Ascending aorta (tissue), 2 donors: ENCODE measurements at places on chromosomes 4 and X. TPM values are rescaled to one million over a fixed set of nuclear protein-coding genes. Genes with fewer than 3 reads are reported as not detected.

Gene ASB9
- total RNA-seq, result 3.6 TPM

Gene PAGE2
- total RNA-seq, result not detected

GRCh38 chr4:77959566-77960338, 97.1 kb downstream of the MRPL1 start:
- no peak for DNase-seq

Gene GPR143
- total RNA-seq, result not detected

DNA sequence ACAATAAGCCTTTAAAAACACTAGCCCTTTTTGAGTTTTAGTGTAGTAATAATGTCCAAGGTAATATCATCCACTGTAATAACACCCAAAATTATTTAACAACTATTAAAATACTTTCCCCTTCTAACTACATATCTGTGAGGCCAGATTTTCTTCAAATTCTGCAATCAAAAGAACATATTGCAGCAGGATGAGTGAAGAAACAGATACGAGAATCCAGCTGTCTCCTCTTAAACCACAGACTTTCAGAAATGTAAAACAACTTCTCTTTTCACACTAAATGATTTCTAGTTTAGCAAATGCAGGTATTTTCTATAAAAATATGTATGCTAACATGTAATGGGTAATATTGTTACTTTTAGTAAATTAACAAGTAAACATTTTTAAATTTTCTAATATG, 148.9 kb downstream of the PRDM5 start:
- DNase-seq, result no peak

Gene SHOX
- total RNA-seq, result not detected

DNA sequence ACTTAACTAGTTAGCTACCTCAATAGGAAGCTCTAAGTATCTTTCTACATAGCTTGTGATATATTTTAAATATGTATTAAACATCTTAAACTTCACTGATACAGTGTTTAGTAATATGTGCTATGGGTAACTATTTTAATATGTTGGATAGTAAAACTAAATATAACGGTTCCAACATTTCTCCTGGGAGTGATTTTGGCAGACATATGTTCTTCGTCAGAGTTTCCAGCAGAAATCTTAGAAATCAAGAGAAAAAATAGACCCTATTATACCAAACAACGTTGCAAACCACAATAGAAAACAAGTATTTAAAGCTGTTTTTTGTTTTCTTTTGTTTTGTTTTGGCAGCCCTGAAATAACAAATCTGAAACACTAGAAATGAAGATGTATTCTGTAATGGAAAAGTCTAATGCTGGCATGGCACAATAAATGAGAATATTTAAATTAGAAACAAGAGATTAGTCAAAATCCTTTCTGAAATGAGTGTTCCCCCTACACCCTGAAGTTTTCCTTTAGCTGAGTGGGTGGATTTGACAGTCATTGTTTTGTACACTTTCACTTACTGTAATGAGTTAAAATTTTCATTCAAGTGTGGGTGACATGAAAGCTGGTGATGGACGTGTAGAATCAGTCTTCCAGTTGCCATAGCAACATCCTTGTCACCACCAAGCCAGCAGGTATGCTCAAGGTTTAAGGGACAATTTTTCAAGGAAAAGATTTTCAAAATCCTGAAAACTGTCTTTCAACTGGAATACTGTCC, 233.5 kb downstream of the SCFD2 start:
- DNase-seq, result no peak

Gene ASB12
- total RNA-seq, result not detected

Gene CLCN4
- 4.4 TPM for total RNA-seq

Gene CT45A2
- total RNA-seq, result not detected

DNA sequence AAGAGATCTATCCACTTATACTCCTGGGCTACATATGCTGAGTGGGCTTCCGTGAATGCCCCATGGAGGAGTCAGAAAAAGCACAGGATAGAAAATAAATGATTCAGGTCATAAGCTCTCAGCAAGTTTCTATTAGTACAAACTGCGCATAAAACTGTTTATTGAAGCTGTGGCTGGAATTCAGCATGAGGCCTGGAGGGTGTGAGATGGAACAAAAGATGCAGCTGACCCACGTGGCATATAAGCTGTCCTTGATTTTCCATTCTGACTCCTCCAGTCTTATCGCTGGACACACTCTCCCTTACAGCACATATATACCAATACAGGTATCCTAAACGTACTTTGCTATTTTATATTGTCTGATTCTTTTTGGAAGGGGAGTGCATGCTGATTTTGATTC, 17.9 kb downstream of the GRXCR1 start:
- no peak for DNase-seq

Gene ADGRG2
- 4.3 TPM for total RNA-seq

DNA sequence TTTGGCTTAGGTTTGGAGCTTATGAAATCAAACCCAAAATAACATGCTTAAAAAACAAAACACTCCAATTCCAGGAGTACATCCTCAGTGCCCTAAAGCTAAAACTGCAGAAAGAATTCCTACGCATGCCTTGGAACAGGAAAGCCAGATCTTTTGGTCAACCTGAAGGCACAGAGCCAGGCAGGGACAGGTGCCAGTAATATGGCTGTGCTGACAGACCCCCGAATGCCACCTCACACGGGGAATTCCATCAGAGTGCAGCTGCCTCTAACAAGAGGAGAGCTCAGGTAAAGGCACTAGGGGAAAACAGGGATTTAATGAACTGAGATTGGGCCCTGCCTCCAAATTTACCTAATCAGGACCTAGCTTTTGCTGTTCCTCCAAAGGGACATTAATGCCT, 77.1 kb downstream of the SHISA3 start:
- no peak for DNase-seq

Gene SLC10A7
- 11.4 TPM for total RNA-seq

DNA sequence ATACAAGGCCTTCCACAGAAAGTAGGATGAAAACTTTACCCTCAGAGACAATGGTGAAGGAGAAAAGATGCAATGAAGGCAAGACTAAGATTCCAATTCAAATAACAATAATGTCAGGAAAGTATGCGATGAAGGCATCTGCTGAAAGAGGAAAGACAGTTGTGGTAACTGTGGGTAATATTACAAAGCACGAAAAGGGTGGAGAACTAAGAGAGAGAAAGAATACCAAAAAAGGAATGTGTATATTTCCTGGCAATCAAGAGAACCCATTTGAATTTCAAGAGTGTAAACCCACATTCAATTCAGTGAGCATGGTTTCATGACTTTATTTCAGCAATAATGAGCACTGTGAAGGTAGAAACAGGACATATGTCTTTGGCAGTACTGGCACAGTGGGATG, 225.5 kb downstream of the PALLD start:
- no peak for DNase-seq

- no peak for DNase-seq
Observed at GRCh38 chr4:185190306-185190856, 13.4 kb downstream of the CFAP97 start.

- DNase-seq, result no peak
Observed at GRCh38 chrX:39164212-39164611, 363.0 kb downstream of the MID1IP1 start.

GRCh38 chr4:92733231-92733630, 429.5 kb downstream of the GRID2 start:
- no peak for DNase-seq

- DNase-seq, result no peak
Observed at GRCh38 chr4:128663325-128663724, 146.2 kb upstream of the JADE1 start.

Gene ITIH6
- total RNA-seq, result not detected

- no peak for DNase-seq
Observed at GRCh38 chr4:38591617-38592337, 72.2 kb upstream of the KLF3 start.

Gene PNMA5
- total RNA-seq, result not detected

Gene SLITRK2
- total RNA-seq, result not detected

Gene BEND2
- total RNA-seq, result not detected

DNA sequence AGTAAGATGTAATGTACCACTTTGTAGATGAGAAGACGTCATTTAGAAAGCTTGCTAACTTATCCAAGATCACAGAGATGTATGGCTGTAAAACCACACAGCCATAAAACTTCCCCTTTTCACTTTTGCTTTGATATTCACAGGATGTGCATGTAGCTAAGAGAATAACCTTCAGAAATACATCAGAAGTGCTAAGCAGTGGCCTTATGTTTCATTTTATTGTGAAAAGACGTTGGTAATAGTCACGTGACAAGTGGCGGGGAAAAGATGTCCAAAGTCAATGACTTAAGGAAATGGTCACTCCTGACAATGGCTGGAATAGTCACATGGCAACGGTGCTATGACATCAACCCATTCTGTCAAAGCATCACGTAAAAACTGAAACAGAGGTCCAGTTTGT, 12.9 kb upstream of the WDR17 start:
- no peak for DNase-seq

GRCh38 chrX:38560776-38561125, 591 bp upstream of the TSPAN7 start:
- DNase-seq, result no peak

Gene XAGE1A
- total RNA-seq, result not detected

Gene CCDC158
- total RNA-seq, result 1.1 TPM

Gene NLRP2B
- not detected for total RNA-seq

GRCh38 chr4:151527699-151528098, 118.7 kb downstream of the FHIP1A start:
- DNase-seq, result no peak

Gene NUDT10
- total RNA-seq, result not detected

Gene RNF128
- 0.32 TPM for total RNA-seq

GRCh38 chr4:121814756-121815155, 8.9 kb downstream of the CCNA2 start:
- DNase-seq, result no peak

GRCh38 chr4:54213001-54213400, 16.1 kb upstream of the PDGFRA start:
- no peak for DNase-seq

- no peak for DNase-seq
Observed at GRCh38 chr4:141654098-141654497, 17.7 kb downstream of the IL15 start.
